ENCODE measurements at places on chromosomes 5 and 9.

- no peak for DNase-seq
Observed at GRCh38 chr5:2905741-2906140, 154.3 kb upstream of the IRX2 start.

GRCh38 chr5:157713830-157714595, 17.2 kb upstream of the THG1L start:
- DNase-seq, result no peak

- DNase-seq, result no peak
Observed at GRCh38 chr9:77829420-77829819, 181.3 kb upstream of the GNA14 start.

DNA sequence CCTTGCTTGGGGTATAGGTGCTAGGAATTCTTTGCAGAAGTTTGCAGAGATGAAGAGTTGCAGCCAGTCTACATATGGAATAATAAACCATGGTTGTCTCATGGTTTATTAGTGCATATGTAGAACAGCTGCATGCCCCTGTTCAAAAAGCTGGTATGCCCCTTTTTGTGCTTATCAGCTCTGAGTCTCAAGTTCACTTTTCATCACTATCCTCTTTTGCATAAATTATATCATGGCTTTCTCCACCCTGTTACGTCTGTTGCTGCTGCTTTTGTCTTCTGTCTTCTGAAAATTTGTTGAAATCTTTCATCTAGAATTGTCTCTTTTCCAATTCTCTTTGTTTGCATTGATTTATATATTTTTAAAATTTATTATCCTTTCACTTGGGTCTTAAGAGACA, 172.0 kb downstream of the CPLANE1 start:
- DNase-seq, result no peak

GRCh38 chr9:95379630-95380029, 62.1 kb upstream of the FANCC start:
- DNase-seq, result no peak

DNA sequence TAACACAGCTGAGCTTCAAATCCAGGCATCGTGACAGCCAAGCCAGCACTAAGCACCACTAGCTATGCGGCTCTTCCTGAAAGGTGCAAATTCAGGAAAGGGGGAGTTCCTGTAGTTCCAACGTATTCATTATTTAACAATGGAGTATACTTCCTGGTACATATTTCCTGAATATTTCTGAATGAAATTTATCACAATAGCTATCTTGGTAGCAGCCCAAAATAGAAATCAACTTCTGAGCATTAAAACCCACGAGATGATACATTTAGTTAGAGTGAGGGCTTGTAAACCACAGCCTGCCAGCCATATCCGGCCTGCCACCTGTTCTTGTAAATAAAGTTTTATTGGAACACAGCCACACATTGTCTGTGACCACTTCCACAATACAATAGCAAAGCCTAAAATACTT, 109.7 kb upstream of the RETREG1 start:
- DNase-seq, result peak; percentile 51

GRCh38 chr5:172715421-172715780, 55.6 kb downstream of the DUSP1 start:
- no peak for DNase-seq

GRCh38 chr5:4553978-4554377, 586.2 kb upstream of the ADAMTS16 start:
- no peak for DNase-seq

GRCh38 chr5:40367255-40367654, 312.5 kb upstream of the PTGER4 start:
- DNase-seq, result no peak

GRCh38 chr5:654071-654778, 38.9 kb downstream of the TPPP start:
- no peak for DNase-seq

- DNase-seq, result no peak
Observed at GRCh38 chr5:143251946-143252345, 151.5 kb downstream of the NR3C1 start.

DNA sequence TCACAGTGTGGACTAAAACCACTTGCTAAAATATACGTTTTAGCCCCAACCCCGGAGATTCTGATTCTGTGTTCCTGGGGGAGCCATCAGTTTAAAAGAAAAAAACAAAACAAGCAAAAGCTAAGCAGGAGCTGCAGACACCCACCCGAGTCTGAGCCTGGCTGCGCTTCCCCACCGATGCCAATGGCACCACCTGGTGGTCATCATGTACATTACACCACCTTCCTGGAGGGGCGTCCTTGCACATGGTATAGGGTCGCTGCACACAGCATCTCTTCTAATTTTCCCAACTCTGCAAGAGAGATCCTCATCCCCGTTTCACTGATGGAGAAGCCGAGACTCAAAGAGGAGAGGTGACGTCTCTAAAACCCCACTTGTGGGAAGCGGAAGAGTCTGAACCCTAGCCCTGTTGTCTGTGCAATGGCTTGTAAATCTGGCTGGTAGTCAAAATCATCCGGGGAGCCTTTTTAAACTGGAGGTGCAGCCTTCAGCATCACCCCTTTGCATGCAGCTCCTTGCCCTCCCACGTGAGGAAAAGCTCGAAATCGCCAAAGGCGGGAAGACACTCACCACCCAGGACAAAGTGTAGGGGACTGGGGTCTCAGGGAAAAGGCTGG, 23.1 kb upstream of the CNOT6 start:
- DNase-seq, result no peak

GRCh38 chr5:67998709-67999261, 216.8 kb upstream of the PIK3R1 start:
- DNase-seq, result no peak

DNA sequence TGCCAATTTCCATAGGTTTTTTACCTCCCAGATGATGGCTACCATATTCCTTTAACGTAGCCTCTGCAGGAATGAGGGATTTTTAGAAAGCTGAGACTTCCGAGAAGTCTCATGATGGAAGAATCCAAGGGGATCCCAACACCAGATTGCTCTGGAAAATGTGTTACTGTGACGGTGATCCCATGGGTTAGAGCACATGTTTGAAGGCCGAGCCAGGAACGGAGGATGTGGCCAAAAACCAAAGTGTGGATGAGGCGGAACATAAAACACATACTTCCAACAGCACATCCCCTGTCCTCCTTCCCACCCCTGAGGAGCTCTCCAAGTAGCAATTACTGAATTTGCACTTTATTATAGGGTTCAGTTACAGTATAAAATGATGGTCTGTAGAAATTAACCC, 82.6 kb downstream of the GPR21 start:
- no peak for DNase-seq

DNA sequence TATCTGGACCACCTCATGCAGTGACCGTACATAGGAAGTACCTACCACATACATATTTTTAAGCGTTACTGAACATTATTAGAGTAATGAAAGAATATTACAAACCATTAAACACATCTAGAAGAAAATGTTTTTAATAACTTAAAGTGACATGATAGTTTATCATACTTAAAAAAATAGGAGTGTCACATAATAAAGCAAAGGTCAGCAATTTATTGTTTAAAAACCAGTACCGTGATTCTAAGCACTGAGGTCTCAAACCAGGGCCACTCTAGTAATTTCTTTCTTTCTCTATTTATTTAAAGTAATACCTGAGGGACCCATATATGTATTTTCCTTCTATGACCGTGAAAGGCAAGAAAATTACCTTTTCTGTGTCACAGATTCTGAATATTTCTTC, 216.0 kb downstream of the MLLT3 start:
- DNase-seq, result no peak

DNA sequence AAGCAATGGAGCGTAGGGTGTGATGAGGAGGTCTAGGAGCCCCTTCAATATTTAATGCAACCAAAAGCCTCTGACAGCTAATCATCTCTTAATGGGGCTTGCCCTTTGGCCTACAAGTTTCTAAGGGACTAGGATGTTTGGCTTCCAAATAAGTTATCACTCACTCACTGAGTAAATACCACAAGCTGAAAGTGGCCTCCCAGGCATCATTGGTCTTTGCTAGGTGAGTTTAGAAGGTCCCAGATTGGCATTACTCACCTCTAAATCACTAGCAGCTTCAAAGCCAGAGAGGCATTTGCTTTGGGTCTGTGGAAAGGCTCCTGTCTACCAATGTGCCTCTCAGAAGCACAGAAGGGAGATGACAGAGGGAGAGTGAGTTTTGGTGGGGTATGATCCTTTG, 344.2 kb downstream of the NTRK2 start:
- no peak for DNase-seq

- DNase-seq, result no peak
Observed at GRCh38 chr5:115831163-115831768, 10.1 kb downstream of the ATG12 start.

DNA sequence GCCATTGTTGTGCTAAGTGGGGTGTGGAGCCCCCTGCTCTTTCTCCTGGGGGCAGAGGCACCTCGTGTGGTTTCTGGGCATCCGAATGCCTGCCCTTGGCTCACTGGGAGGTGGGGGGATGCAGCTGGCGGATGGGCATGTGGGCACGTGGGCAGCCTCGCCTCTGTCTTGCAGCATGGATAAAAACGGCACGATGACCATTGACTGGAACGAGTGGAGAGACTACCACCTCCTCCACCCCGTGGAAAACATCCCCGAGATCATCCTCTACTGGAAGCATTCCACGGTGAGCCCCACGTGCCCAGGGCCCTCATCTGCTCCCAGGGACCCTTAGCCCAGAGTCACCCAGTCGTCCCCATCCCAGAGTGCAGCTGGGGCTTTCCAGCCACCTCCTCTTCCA, 25.3 kb downstream of the PTGES2 start:
- DNase-seq, result no peak

DNA sequence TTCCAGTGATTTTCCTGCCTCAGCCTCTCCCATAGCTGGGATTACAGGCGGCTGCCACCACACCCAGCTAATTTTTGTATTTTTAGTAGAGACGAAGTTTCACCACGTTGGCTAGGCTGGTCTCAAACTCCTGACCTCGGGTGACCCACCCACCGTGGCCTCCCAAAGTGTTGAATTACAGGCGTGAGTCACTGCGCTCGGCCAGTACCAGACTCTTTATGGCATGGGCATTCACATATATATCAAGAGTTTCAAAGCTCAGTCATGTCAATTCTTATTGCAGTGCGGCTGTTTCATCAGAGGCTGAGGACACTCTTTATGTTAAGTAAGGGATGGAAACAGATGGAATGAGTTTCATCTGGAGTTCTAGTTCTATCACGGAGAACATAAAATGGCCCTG, 315.2 kb upstream of the CDH6 start:
- DNase-seq, result no peak

Measured in DMS153 (cell line).